ENCODE measurements at places on chromosomes 3 and 15.

- no peak for DNase-seq
These were observed 27.8 kb upstream of the NFKBIZ start for GRCh38 chr3:101821503-101821902.

- DNase-seq, result peak; percentile 22
These were observed 28.3 kb downstream of the MASP1 start for GRCh38 chr3:187263270-187263669.

GRCh38 chr15:26231096-26231495 lies 368.0 kb upstream of the ATP10A start:
- DNase-seq, result no peak

- no peak for DNase-seq
These were observed 47.0 kb upstream of the RARB start for GRCh38 chr3:25381083-25381482.

- DNase-seq, result no peak
These were observed 43.0 kb downstream of the CTXND1 start for GRCh38 chr15:80208758-80209734.

DNA sequence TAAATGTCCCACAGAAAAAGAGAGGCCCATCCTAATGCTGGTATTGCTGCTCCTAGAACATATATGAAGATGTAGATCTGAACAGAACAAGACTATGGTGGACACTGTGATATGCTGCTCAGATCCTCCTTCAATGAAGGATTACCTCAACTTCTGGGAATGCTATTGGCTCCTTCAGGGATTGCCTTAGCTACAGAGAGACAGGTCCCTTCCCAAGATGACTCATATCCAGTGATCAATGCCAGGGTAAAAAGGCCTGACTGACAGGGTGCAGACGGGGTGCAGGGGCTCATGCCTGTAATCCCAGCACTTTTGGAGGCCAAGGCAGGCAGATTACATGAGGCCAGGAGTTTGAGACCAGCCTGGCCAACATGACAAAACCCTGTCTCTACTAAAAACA lies 20.5 kb upstream of the STAG1 start:
- no peak for DNase-seq

- DNase-seq, result no peak
These were observed 45.5 kb upstream of the SLC41A3 start for GRCh38 chr3:126129398-126129891.

DNA sequence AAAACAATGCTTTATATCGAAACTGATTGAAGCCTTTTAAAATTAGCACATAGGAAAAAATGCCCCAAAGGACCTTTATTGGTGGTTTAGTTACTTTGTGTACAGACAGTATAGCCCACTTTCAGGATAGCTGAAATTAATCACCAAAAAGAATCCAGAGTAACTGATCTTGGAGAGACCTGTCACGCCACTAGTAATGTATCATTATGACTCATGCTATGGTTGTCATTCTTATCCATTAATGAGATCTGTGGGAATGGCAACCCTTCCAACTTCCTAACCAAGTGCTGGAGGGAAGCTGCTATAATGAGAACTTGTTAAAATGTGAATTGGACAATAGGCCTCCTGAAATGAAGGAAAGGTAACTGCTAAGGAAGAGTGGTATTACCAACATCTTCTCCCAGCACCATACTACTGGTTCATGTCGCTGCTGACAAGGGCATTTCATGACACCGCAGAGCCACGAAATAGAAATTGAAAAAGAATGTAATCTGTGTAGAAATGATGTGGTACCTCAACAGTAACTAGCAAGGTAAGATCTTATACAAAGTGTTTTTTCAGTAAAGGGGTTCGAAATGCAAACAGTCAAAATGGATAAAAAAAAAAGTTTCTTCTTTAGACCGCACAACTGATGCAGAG lies 7.1 kb upstream of the EMC4 start:
- DNase-seq, result peak; percentile 71

DNA sequence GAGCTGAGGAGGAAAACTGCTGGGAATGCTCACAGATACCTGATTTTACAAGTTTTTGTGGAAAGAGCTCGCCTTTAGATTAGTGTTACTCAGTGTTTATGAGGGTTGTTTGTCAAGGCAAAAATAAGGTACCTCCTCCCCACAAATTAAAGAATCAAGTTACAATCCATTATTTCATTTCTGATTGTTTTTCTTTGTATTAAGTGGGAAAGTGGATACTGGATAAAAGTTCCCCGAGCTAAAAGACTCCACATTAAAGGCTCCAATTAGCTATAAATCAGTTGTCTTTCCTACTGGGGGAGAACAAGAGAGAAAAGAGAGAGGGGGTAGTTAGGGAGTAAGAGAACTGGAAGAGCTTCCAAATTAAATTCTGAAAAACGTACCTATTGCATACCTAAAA lies 1.9 kb downstream of the ALDH1A2 start:
- no peak for DNase-seq

- DNase-seq, result peak; percentile 38
These were observed 42.9 kb upstream of the IREB2 start for GRCh38 chr15:78394981-78395616.

- DNase-seq, result peak; percentile 66
These were observed 293.3 kb upstream of the THBS1 start for GRCh38 chr15:39287322-39288195.

- peak; percentile 14 for DNase-seq
These were observed 1.2 kb downstream of the GABRB3 start for GRCh38 chr15:26771578-26772153.

DNA sequence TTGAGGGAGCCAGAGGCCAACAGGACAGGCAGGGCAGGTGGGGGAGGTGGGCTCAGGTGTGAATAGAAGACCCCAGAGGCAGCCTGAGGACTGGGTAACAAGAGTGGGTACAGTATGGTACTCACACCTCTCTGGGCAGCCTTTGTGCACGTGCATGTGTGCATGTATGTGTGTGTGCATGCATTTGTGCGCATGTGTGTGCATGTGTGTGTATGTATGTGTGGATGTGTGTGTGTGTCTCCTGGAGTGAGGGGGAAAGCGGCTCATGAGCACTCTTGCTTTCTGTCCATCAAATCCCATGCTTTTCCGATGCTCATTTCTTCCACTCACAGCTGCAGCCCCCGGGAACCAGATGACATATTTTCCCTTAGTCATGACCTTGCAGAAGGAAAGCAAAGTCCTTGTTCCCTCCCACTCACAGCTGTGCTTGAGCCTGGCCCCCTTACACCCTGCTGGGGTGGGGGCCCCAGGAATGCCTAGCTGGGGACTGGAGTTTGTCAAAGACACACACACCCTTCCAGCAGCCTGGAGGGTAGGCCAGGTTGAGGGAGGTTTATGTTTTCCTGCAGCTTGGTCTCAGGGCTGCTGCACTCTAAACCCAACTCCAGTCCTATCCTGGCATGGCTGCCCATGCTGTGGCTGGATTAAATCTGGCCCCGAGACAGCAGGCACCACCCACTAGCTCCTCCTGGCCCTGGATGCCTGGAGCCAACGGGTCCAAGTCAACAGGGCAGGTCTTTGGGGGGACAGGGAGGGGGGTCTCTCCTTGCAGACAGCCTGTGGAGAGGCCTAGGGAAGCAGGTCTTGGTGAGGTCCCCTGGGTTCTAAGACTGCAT lies 22.5 kb downstream of the CCDC33 start:
- DNase-seq, result no peak

- no peak for DNase-seq
These were observed 163.3 kb downstream of the TP63 start for GRCh38 chr3:189794518-189794917.

DNA sequence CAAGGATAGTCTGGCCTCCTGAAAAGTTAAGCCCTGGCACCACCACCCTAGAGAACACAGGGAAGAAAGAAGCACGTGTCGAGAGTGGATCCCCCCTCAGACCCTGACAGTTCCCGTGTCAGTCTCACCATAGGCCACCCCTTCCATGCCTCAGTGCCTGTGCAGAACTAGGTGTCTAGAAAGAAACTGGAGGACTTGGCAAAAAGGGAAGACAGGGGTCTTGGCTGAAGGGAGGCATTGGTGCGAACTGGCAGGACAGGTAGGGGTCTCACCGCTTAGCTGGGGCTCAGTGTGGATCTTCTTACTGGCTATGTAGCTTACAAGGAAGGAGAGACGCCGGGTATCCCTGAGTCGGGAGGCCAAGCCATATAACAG lies 518 bp downstream of the QARS1 start:
- DNase-seq, result no peak

GRCh38 chr15:41543521-41543870 lies 561 bp downstream of the RPAP1 start:
- no peak for DNase-seq

DNA sequence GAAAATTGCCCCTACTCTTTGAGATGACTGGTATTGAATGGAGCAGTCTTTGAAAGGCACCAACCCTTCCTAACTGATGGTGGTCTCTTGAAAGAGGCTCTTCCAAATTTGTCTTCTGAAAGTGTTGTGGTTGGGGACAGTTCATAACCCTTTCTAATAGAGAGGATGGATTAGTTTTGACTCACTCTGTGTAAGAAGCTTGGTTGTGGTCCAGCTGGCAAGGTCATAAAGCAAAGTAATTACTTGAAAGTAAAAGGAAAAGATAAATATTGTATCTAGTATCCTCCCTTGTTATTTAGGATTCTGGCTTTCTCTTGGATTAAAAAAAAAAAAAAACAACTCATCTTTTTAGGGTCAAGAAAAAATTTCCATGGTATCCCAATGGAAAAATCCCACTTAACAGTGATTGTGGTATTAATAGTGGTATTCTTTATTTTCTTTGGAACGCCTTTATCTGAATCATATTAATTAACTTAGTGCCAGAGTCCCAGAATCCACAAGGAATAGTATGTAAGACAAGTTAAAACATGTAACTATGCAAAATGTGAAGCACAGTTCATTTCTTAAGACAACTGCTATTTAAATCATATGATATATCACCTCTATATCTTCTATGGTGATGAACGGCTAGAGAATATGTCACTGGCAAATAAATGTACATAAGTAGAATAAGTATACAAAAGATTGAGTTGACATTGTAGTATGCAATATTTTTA lies 469.3 kb upstream of the CDIN1 start:
- DNase-seq, result peak; percentile 77

DNA sequence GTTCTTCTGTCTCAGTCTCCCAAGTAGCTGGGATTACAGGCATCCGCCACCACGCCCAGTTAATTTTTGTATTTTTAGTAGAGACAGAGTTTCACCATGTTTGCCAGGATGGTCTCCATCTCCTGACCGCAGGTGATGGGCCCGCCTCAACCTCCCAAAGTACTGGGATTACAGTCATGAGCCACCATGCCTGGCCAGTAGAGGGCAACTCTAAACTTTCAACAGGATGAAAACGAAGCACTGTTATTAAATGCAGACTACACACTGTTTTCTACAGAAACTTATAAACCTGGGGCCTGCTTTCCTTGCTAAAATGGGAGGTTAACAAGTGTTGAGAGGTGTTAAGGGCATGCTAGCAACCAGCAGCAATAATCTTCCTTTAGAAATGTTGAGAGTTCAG lies 7.6 kb downstream of the ARPC4 start:
- no peak for DNase-seq

- DNase-seq, result peak; percentile 66
These were observed 43.5 kb upstream of the BDH1 start for GRCh38 chr3:197599089-197599765.
